Hematopoietic multipotent progenitor cell treated with erythropoietin and hydrocortisone succinate and interleukin-3 and kit ligand, for 4 days (in vitro differentiated cells): ENCODE measurements at places on chromosomes 16 and 17.

DNA sequence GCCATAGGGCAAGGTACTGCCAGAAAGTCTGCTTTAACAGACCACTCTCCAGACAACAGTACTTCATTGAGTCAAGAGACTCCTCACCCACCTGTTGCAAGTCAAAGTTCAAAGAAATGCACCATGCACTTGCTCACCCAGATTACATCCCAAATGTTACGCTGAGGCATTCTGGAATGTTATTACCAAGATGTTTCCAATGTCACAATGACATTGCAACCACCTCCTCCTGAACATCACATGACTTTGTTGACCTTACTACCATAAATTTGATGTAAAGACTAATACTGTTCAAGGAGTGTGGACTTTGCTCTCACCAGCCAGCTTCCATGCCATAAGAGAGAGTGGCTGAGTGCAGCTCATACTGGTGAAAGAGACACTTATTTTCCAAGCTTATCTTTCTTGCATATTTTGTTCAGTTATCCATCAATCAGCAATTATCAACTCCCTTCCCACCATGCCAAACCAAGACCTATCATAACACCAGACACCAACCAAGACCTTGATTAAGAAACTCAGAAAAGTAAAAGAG is 58.5 kb upstream of the BCAR1 start:
- peak; percentile 13 for DNase-seq

DNA sequence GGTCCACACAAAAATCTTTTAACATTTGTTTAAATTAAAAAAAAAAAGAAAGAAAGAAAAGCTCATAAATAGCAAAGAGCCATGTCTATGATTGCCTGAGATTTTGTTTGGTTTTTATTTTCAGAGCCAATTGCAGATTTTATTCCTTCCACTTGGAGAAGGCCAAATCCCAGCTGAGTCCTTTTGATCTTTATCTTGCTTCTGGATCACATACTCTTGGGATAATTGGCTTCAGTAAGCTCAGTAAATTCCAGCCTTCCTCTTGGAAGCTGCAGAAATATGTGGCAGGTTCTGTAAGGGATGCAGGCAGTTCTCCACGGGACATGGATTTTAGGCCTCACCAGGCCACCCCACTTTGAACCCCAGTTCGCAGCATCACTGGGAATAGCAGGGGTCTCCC is 63.3 kb upstream of the TMC5 start:
- no peak for DNase-seq

GRCh38 chr16:24381470-24382118 is 125.5 kb downstream of the CACNG3 start:
- DNase-seq, result no peak

- no peak for DNase-seq
Measured at GRCh38 chr16:8619671-8620370, 1.7 kb upstream of the METTL22 start.

DNA sequence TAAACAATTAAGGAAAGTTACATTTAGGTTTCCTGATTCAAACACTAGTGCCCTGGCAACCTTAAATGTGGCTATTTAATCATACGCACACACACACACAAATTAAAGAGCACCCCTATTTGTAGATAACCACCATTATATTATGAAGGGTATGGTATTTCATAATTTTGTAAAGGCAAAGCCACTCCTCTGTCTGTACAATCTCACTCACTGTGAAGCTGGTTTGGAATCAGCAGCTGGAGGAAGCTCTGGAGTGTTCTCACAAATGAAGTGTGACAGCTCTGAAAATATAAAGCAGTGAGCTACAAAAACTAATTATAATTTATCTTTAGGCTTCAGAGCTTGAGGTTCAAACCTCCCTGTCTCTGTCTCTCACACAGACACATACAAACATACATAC is 57.9 kb upstream of the KCNJ16 start:
- no peak for DNase-seq

GRCh38 chr17:67993998-67994361 is 2.3 kb downstream of the C17orf58 start:
- no peak for DNase-seq
